Hematopoietic multipotent progenitor cell treated with erythropoietin and hydrocortisone succinate and interleukin-3 and kit ligand, for 6 days (in vitro differentiated cells): ENCODE measurements at places on chromosomes 4 and X.
A peak's percentile ranks its signal among the peaks of the same experiment; 100 is the strongest.

- DNase-seq: peak; percentile 35
These were observed 140.2 kb downstream of the STIM2 start for GRCh38 chr4:27000820-27001219.

- DNase-seq: no peak
These were observed 29.9 kb upstream of the PJA1 start for GRCh38 chrX:69195192-69195591.

DNA sequence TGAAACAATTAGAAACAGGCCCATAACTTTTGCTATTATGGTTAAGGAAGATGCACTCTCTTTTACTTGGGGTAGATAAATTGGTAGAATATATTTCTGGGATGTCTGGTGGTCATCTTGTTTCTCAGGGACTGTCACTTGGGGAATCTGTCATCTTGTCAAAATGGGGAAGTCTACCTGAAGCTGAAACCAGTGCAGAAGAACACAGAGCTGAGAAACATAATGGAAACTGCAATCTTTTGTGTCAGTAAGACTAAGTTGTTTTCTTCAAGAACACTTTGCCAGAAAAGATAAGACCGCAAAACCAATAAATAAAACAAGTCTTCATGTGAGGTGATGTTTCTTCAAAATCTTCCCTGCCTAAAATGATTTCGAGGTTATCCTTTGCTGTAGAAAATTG, 92.0 kb downstream of the NAA11 start:
- no peak for DNase-seq

DNA sequence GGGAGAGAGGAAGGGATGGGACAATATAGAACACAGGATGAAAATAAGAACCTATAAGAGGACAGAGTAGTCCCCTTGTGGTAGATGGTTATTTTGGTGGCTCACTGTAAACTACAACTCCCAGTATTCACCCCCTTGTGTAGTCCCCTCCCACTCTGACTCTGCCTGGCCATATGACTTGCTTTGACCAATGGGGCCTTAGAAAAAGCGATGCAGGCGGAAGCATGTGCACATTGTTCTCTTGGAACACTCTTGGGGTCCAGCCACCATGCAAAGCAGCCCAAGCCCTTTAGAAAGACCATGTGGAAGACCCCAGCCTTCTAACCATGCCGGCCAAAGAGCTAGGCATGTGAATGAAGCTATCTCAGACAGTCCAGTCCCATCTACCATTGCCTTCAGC, 415.0 kb downstream of the BCOR start:
- DNase-seq: peak; percentile 30

DNA sequence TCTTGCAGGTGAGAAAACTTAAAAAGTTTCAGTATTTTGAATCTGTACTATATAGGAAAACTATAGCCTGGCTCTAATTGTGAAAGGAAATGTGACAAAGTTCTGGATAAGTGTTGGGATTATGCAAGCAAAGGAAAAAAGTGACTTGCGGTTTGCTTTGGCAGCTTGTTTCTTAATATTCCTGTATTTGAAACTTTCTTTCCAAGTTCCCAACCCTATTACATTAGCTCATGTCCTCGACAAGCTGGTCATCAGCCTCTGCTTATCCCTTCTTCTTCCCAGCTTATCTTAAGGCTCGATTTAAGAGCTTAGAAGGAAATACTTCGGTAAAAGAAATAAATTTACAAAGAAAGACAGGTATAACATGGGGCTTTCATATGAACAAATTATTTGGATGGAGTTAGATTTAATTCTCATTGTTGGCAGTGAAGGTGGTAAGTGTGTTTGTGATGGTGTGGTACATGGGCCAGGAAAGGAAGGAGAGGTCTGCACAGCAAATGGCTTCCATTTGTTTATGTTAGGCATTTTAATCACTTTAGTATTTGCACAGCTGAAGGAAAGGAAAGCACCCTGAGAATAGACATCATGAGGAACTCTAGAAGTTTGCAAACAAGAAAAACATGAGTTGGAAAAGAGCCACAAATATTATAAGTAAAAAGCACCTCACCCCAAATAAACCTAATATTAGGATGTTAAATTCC, 5.1 kb upstream of the MYOZ2 start:
- DNase-seq: no peak

DNA sequence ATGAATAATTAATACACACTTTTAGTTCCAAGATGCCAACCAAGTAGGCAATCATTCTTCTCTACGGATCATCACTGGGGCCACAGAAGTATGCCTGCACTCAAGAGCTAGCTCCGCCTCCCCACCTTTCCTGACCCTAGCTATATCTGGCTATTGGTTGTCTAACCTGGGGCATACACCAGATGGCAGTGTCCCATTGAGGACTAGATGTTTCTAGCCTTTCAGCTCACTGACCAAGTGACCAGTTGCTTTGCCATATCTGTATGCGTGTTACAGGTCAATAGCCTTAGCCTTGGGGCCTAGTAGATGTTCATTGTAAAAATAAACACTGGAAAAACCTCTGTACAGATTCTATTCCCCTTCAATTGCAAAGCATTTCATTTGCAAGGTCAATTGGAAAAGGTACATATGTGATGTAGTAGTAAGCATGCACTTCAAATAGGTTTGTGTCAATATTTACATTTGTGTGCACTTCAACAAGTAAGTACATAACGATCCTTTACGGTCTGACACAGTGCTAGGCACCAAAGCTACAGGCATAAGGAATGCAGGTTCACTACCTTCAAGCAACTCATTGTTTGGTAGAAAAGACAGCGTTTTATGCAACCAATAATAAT, 521.7 kb downstream of the PPARGC1A start:
- DNase-seq: peak; percentile 5

DNA sequence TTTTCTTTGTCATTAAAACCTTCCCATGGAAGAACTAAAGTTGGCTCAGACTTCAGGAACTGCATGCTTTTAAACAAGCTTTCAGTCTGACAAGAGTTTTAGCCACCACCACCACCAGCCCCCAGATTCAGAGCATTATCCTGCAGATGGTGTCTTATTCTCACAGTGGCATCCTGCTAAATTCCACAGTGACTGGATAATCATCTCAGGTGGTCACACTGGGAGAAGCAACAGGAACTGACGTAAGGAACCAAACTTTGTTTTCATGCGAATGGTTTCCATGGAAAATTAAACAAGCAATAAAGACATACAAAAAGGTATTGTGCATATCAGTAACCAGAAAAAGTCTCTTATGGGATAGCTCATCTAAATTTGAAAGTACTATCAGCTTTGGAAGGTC, 370.7 kb downstream of the FBXW7 start:
- DNase-seq: no peak

- DNase-seq: no peak
These were observed 7.8 kb upstream of the GLOD5 start for GRCh38 chrX:48753708-48754228.

DNA sequence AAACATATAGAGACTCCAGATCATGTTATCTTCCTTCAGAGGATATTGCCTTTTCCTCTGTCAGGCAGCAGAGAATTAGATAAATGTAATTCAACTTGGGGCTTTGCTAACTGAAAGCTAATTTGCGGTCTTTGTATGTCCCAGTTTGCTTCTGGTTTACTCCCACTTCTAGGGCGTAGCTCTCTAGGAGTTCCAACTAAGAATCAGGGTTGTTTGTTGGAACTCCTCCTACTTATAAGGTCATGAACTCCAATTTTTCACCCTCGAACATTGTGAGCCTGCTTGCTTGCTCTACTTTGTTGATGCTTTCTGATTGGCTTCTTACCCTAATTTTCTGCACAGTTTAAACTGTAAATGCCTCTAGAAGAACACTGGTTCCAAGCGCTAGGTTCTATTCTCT, 66.1 kb downstream of the FMR1NB start:
- DNase-seq: no peak

- DNase-seq: no peak
These were observed 1.5 kb downstream of the MND1 start for GRCh38 chr4:153346031-153346430.

GRCh38 chrX:28010875-28011274, 29.6 kb upstream of the DCAF8L1 start:
- peak; percentile 28 for DNase-seq

DNA sequence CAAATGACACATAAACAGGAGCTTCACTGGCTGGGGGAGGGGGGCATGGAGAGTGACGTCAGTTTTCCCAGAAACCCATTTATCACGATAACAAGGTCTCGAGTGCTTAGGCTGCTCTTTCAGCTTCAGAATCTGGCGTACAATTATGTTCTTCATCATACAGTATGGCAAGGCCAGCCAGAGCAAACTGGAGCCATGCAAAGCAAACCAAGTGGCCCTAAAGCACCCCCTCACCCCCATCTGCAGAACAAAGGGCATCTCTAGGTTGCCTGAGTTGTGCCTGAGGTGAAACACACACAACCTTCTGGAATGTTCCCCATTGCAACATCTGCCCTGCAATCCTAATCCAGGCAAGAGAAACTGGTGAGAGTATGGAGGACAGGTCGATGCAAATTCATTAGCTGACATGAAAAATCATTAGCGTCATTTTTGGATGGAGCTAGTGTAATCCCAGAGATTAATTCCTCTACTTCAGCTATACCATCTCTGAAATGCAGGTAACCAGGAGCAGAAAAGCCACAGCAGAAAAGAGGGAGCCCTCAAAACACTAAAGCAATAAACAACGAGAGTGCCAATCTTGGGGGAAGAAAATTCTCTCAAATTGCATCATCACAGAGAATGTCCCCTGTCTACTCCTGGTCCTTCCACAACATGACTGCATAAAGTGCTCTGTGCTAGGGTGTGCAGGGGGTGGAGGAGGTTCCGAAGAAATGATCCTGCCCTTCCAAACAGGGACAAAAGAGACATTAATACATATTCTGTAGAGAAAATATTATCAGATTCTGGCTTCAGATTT, 1.8 kb downstream of the SEPTIN6 start:
- DNase-seq: peak; percentile 71

DNA sequence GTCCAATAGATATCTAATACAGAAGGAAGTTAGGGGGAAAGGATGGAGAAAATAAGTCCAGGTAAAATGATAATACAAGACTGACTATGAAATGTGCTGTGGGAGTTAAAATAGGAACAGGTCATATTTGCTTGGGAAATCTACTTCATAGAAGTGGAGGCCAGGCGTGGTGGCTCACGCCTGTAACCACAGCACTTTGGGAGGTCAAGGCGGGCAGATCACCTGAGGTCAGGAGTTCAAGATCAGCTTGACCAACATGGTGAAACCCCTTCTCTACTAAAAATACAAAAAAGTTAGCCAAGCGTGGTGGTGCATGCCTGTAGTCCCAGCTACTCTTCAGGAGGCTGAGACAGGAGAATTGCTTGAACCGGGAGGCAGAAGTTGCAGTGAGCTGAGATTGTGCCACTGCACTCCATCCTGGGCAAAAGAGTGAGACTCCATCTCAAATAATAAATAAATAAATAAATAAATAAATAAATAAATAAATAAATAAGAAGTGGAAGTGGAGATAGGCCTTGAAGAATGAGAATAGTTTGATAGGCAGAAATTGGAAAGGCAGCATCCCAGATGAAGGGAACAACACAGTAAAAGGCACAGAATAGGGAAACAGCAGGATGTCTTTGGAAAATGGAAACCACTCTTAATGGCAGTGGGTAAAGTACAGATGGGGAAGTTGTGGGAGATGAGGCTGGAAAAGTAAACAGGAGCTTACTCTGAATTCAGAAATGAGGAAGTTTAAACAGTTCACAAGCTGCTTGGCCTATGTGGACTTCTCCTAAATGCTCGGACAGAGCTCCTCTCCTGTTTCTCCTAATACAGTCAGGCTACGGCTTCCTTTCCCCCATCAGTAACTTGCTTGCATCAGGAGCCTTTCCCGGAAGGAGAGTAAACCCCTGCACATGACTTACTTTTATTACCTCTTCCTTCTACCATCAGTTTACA, 15.1 kb upstream of the GK start:
- no peak for DNase-seq

DNA sequence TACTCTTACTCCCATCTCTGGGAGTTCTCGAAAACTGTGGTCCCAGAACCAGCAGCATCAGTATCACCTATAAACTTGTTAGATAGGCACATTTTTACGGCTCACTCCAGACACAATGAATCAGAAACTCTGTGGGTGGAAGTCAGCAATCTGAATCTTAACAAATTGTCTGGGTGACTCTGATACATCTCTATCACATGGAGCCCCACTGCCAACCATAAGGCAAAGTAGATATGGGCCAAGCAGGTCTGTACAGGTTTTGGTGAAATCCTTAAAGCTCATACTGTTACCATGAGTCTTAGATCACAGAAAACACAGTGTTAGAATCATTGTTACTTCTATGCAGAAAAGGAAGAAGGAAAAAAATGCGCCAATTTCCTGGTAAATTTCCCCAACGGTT, 122.5 kb upstream of the HCCS start:
- no peak for DNase-seq

GRCh38 chrX:20140420-20140819, 1.2 kb downstream of the EIF1AX start:
- peak; percentile 16 for DNase-seq

GRCh38 chr4:64713256-64713840, 304.1 kb upstream of the TECRL start:
- DNase-seq: peak; percentile 52

DNA sequence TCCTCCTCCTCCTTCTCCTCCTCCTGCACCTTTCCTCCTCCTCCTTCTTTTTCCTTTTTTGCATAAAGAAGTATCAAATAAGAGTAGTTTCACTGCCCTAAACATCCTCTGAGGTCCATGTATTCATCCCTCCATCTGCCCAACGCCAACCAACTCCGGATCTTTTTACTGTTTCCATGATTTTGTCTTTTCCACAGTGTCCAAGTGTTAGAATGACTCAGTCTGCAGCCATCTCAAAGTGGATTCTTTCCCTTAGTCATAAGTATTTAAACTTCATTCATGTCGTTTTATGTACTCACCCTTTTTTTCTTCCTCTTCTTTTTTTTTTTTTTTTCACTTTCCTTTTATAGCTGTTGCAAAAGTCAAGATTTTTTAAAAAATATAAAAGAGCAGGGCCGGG, 12.9 kb downstream of the CSF2RA start:
- DNase-seq: no peak

GRCh38 chrX:67587946-67588624, 44.3 kb downstream of the AR start:
- no peak for DNase-seq

DNA sequence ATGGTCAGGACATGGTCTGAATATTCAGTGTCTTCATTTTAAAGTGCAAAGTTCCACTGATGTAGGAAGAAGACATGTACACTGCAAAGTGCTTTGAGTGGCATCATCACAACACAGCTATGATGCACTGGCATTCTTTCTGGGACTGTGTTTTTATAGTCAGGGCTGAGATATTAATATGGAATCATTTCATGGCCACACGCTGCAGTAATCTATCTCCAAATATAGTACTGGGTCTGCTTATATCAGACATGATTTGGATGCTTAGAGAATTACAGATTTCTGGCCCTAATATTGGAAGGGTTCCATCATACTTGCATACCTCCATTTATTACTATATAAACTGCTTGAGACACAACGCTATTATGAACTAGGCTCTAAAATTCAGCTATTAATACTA, 1170.9 kb downstream of the NLGN4X start:
- no peak for DNase-seq

GRCh38 chr4:110617075-110617640, 5.7 kb downstream of the PITX2 start:
- no peak for DNase-seq

- DNase-seq: no peak
These were observed 167.9 kb downstream of the CBR4 start for GRCh38 chr4:168842186-168842585.
